ENCODE measurements at places on chromosomes 2 and 18.

DNA sequence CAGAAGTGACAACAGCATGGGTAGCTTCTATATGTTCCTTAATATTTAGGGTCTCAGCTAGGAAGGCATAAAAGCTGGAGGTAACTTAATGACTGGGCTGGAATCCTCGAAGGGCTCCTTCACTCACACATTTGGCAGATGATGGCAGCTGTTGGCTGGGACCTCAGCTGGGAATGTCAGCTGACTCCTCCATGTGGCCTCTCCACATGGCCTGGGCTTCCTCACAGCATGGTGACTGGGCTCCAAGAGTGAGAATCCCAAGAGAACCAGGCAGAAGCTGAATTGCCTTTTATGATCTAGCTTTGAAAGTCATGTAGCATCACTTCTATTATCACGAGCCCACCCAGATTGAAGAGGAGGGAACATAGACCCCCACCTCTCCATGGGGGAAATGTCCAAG lies 54.9 kb downstream of the TET3 start:
- DNase-seq: no peak

GRCh38 chr2:215636816-215637215 lies 200.9 kb upstream of the FN1 start:
- no peak for DNase-seq

GRCh38 chr18:76678248-76678647 lies 144.1 kb upstream of the ZNF236 start:
- DNase-seq: no peak

DNA sequence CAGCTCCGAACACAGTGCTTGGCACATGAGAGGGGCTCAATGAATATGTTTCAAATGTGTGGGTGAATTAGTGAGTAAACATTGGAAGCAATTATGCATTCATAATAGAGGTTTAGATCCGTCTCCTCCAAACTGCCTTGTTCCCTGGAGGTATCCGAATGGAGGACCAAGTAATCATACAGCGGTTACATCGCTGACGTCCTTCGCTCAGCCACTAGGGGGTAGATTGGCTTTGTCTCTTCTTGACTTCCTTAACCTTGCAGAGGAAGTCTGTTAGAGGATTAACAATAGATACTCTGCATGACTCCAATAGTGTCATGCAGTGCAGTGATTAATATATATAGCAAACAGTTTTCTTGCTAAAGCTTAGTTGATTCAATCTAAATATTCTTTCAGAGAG lies 517.0 kb downstream of the PTPRM start:
- no peak for DNase-seq

- peak; percentile 94 for DNase-seq
These were observed 1.9 kb downstream of the PTMA start for GRCh38 chr2:231709981-231710798.

- no peak for DNase-seq
These were observed 232.3 kb downstream of the KLHL29 start for GRCh38 chr2:23617167-23617810.

DNA sequence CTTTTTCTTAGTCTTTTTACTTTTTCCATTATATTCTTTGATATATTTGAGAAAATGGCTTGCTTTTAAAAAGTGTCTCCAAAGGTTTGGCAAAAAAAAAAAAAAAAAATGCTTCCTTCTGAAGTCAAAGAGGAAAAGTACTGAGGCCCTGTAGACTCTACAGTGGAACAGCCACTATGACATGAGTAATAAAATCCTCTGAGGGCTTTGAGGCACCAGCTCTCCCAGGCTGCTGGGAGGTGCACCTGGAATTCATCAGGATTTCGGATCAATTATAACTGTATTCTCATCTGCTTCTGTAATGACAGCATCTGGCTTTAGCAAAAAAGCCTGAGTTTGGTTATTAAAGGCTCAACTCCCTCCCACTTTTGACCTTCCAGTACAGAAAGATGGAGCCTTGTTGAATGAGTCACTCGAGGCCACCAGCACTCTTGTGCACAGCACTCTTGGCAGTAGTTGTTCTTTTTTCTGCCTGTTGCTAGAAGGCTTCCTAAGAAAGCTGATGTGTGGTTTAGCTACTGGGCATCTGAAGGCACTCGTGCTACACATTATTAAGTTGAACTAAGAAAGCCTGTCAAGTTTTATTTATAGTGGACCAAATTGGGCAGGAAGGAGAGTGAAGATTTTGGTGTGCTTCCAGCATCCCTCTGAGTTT lies 131.3 kb downstream of the PRPF40A start:
- DNase-seq: no peak

DNA sequence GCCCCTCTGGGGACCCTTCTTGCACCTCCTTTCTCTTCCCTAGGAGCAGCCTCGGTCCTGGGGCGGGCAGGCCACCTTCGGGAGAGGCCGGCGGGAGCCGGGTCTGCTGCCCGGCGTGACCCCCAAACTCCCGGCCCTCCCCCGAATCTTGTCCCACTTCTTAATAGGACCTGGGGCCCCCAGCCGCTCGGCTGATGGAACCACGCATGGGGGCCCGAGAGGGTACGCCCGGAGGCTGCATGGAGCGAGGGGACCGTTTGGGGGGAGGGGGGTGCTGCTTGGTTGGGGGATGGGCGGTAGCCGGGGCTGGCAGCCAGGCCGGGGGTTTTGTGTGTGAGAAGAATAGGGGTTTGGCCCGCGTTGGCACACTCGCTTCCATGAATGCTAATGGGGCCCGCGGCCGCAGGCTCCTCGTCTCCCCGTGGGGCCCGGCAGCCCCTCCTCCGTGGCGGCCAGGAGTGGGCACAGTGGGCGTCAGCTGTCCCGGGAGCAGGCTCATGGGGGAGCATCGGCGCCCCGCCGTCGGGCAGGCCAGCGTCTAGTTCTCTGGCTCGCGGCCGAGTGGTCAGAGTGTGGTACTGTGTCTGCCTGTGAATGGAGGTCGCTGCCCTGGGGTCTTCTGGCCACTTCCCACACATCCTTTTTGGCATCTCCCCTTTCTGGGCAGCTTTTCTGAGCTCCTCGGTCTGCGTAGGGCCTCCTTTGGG lies 1.0 kb downstream of the GAREM2 start:
- no peak for DNase-seq

GRCh38 chr2:769771-770170 lies 92.6 kb upstream of the TMEM18 start:
- DNase-seq: no peak

- DNase-seq: no peak
These were observed 30.3 kb upstream of the SEC11C start for GRCh38 chr18:59109375-59109774.

DNA sequence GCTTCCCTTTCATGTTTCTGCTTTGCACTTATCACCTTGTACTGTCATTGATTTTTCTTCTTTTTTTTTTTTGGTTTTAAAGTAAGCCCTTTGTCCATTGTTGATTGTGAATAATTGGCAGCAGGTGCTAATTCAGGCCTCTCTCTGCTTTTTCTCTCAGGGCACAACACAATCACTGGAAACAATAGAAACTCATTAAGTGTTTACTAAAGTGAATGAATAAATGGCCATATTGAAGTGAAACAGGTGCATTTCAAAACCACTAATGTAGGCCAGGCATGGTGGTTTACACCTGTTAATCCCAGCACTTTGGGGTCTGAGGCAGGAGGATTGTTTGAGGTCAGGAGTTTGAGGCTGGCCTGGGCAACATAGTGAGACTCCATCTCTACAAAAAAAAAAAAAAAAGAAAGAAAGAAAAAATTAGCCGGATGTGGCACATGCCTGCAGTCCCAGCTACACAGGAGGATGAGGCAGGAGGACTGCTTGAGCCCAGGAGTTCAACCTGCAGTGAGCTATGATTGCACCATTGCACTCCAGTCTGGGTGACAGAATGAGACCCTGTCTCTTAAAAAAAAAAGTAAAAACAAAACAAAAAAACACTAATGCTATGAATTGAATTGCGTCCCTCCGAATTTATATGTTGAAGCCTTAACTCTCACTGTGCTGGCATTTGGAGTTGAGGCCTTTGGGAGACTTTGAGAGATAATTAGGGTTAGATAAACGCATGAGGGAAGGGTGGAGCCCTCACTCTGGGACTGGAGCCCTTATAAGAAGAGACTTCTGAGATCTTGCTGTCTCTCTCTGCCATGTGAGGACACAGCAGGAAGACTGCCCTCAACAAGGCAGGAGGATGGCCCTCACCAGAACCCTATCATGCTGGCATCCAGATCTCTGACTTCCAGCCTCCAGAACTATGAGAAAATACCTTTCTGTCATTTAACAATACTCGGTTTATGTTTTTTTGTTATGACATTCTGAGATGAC lies 19.9 kb downstream of the SLC38A11 start:
- no peak for DNase-seq

- no peak for DNase-seq
These were observed 18.7 kb downstream of the FHOD3 start for GRCh38 chr18:36316246-36316645.

GRCh38 chr2:73716543-73717250 lies 20.4 kb downstream of the TPRKB start:
- DNase-seq: no peak

GRCh38 chr2:36805635-36806224 lies 109.2 kb downstream of the VIT start:
- no peak for DNase-seq

DNA sequence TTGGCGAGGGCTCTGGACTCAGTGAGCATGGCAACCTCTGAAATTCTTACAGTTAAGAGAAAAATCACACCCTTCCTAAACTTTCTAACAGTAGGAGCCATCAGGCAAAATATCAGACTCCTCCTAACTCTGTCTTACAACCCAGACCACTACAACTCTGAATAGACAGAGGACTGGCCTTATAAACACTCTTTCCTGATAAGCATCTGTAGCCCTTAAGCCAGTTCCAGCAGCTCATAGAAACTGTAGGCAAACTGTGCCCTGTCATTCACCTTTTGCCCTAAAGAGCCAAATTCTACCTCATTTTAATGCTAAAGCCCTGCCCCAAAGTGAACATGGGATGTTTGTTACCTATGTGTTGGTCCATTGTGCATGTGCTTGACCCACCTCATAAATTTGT lies 304.8 kb downstream of the ALK start:
- no peak for DNase-seq

DNA sequence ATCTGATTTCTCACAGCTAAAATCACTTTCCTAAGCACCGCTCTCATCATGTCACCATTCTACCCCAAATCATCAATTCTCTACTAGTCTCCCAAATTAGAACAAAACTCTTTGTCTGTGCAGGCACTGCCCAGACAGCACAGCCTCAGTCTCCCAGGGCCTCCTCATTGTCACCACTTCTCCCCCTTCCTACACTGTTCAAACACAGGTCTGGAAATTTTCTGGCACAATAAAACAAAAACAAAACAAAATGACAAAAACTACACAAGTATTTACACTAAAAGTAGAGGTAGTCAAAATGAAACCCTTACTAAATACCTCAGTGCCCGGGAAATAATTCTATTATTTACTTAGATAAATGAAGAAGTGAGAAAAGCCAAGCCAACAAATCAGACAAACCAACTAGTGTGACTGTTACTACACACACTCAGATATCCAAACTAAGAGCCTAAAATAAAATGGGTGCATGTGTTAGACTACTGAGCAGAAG lies 156.2 kb upstream of the DNMT3A start:
- DNase-seq: no peak

GRCh38 chr2:28419003-28419402 lies 26.3 kb downstream of the FOSL2 start:
- DNase-seq: no peak

DNA sequence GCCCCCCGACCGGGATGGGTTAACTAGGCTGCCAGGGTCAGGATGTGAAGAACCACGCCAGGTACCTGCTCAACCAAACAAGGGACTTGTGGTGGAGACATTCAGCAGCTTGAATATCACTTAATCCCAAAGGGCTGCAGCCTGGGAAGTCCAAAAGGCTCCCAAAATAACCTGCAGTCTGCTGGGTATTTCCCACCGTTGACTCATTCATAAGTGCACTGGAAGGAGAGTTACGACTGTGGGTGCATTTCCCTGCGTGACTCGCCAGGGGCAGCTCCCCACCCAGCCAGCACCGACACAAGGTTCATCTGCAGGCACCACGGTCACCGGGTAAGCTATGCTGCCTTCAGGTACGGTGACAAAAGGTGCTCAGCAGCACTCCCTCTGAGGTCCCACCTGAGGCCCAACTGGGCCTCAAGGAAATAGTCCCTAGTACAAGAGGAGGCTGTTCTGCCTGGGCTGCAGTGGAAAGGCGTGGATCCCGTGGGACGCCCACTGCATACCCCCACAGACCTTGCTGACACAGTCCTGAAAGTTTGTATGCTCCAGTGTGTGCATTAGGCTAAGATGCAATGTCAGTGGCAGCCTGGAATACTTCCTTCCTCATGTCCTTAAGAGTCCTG lies 86.5 kb downstream of the UXS1 start:
- DNase-seq: no peak

- no peak for DNase-seq
These were observed 678.7 kb downstream of the EPHA4 start for GRCh38 chr2:220893411-220893810.

GRCh38 chr2:55408918-55409868 lies 10.5 kb downstream of the CCDC88A start:
- DNase-seq: no peak

DNA sequence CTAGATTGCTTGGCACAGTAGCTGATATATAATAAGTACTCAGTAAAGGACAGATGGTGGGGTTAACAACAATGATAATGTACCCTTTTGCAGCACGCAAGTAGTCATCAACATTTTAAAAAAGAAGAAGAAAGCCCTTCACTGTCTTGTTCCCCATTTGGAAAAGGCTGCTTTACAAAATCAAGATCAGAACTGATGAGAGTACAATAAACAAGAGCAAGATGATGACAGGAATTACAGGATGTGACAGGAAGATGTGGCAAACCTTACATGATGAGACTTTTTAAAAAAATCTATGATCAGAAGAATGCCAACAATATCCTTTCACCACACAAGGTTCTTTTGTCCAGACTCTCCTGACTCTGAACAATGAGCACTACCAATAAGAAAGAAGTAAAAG lies 9.1 kb downstream of the TYW5 start:
- no peak for DNase-seq

DNA sequence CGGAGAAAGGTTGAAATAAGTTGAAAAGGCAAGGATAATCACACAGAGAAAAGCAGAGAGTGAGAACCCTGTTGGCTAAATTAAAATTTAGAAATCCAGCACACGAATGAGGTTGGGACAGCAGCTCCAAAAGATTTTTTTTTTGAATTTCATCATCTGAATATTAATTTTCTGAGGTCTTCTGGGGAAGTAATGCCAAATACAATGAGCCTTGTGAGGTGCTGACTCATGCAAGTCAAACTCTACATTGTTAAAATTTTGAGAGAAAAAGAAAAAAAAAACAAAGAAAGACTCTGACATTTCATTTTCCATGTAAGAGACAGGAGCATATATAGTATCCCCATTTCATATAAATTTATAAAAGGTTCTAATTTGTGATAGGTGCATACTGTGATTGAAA lies 614.2 kb upstream of the CDH2 start:
- DNase-seq: no peak
